ENCODE measurements at places on chromosomes 2 and 18.
A peak's percentile ranks its signal among the peaks of the same experiment; 100 is the strongest.

- no peak for DNase-seq
Measured at GRCh38 chr2:84768840-84769239, 112.0 kb downstream of the TRABD2A start.

- DNase-seq: no peak
Measured at GRCh38 chr2:85156619-85157018, 23.4 kb downstream of the TCF7L1 start.

- no peak for DNase-seq
Measured at GRCh38 chr2:138277062-138277461, 224.5 kb upstream of the SPOPL start.

- no peak for DNase-seq
Measured at GRCh38 chr2:3180082-3180908, 197.3 kb downstream of the EIPR1 start.

- no peak for DNase-seq
Measured at GRCh38 chr2:160252278-160252887, 52.3 kb upstream of the ITGB6 start.

DNA sequence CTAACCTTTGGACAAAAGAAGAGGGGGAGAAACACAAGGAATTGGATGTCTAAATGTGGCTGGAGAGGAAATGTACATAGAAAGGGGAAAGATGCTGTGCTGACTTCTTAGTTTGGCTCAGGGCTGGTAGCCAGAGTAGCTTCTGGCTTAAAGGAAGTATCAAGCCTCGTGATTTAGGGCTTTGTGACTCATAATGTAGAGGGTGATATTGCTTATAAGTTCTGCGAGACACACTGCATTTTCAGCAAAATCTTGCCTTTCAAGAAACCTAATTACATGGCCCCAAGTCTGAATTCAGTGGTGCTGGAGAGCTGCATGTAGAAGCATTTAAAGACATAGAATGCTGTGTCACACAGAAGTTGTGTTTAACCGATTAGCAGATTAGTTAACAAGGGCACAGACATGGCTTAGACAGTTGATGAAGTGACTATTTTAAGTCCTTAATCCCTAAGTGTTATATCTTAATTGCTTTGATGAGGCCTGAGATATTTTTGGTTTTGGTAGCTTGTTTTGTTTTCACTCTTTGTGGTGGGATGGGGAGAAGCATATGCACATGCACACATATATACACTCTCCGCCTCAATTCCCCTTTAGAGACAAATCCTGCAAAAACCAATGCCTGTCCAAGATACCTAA lies 66.4 kb downstream of the EPAS1 start:
- no peak for DNase-seq

GRCh38 chr2:20580690-20581437 lies 70.0 kb downstream of the HS1BP3 start:
- no peak for DNase-seq

- DNase-seq: no peak
Measured at GRCh38 chr18:64416990-64417389, 268.1 kb upstream of the LINC00305 start.

- DNase-seq: no peak
Measured at GRCh38 chr2:176097820-176098365, 1.7 kb upstream of the HOXD12 start.

DNA sequence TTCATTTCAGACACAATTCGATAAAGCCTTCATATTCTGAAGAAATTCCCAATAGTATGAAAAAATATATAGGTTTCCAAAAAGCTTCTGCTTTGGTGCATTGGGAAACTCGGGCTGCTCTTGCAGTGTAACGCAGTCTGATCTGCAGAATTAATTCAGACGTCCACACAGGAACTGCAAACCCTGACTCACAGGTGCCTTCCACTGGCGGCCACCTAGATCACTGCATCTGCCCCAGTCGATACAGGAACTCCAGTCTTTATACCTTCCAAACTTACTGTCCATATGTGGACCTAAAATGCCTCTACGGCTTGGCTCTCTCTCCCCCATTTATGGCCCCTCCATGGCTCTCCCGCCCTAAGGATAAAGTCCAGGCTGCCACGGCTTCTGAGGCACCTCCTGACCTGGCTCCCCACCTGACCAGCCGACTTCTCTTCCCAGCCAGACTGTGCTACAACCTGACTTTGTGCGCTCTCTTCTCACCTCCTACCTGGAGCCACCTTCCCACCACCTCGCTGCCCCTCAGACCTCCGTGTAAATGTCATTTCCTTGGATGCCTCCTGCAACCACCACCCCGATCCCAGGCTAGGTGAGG lies 39.7 kb downstream of the L3MBTL4 start:
- DNase-seq: no peak

DNA sequence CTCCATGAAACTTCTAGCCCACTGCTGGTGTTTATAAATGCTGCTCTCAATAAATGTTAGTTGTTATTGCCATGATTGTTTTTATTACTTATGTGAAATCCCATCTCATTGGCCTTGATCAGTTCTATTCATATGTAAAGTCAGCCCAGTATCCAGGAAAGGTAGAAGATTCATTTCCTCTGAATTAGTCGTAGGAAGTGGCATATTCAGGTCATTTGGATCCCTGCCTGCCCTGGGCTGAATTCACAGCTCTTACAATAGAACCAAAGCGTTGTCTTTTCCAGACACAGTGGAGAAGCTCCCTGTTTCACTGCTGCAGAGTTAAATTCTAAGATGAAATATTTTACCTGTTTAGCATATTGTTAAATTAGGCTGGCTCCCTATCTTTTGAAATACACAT lies 70.3 kb downstream of the MAIP1 start:
- DNase-seq: no peak

GRCh38 chr18:57918601-57919000 lies 115.5 kb upstream of the ATP8B1 start:
- DNase-seq: no peak

DNA sequence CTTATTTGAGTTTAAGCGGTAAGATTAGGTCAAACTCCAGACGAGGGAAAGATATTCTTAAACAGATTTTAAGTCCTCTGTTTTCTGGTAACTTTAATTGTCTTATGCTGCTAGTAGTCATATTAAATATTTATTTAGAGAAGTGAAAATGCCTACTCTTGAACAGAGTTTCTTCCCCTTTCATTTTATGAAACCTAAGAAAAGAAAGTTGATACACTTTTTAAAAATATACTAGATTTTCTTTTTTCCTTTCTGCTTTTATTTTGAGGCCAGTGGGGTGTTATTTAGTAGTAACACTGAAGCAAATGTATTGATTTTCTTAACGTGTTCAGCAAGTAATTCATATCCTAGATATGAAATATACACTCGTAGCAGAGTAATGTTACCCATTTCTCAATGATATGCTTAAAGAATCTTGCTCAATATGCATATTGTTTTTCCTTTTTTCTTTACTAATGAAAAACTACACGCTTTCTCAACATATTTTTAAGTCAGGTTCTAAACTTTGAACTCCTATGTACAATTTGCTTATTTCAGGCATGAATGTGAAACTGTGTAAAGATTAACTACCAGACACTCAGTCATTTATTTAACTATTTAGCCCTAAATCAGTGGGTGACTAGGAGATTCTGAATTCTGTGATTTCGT lies 691 bp downstream of the KYNU start:
- DNase-seq: no peak

DNA sequence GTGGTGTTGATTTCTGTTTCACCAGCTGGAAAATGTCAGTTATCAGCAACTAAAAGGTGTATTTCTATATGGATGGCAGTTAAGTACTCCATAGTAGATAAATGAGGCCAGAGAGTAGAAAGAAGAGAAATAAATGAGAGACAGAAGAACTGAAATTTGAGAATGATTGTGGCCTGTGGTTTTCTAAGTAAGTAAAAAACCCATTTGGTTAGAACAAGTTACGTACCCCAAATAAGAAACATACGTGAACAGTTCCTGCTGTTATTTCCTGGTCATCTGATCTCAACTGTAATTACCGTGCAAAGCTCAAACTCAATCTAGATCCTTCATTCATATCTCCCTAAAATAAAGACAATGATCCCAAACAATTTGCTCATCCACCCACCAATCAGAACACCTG lies 181.3 kb downstream of the PID1 start:
- peak; percentile 6 for DNase-seq

- DNase-seq: no peak
Measured at GRCh38 chr2:24708537-24709152, 84.5 kb downstream of the PTRHD1 start.

- DNase-seq: no peak
Measured at GRCh38 chr2:107062599-107063220, 176.7 kb upstream of the ST6GAL2 start.

DNA sequence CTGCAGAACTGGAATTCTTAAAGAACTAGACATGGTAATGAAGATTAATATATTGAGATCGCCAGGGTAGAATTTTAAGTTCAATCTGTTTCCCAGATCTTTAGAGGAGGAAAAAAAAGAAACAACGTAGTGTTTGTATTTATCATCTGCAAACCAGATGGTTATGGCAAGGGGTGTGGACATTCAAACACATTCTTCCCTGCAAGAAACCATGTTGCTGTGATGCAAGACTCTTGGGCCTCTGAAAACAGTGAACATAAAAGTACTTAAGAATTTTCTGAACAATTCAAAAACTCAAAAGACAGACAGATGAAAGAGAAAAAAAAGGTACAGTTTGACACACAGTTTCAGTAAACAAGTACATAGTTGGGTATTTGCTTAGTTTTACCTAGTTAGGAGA lies 35.6 kb downstream of the COL5A2 start:
- DNase-seq: no peak

DNA sequence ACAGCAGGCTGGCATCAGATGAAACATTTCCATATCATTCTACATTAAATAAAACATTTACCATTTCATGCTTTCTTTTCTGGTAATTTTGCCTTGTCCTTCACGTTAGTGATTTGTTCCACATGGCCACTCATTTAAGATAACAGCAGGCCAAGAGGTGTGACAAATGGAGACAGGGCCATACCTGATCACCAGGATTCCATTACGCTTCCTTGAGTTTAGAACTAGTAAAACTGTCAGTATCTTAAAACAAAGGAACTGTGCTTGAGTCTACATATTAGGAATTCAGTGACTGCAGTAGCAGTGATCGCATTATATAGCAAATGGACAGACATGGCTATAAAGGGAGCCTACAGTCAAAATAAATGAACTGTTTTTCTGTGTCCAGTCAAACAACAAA lies 155.1 kb upstream of the FSHR start:
- no peak for DNase-seq

DNA sequence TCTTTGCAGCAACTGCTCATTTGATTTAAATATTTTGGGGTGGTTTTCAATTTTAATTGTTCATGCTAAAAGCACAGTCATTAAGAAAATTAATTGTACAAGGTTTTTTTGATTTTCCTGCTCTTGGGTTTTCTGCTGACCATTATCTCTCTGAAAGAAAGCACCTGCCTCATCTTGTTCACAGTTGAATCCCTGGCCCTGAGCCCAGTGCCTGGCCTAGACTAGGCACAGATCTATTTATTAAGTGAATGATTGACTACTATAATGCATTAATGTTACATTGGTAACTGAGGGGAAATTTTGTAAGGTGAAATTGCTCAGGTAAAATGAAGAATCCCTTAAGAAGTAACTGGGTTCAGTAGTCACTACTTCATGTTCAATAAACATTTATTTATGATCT lies 22.0 kb downstream of the IL1RL2 start:
- no peak for DNase-seq

DNA sequence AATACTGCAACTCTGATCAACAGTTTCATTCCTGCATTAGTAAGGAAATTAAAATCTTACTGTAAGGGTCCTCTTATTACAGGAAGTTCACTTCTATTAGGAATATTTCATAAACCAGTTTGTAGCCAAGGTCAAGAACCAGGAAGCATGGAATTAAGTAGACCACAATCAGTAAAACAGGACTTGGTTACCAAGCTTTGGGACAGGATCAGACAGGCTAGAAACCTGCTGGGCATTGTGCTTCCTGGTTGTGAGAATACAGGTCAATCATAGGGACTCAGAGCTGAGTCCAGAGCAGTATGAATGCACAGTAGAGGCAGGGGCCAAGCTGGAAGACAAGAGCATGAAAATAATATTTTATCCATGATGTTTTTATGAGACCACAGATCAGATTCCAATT lies 248.0 kb downstream of the IKZF2 start:
- DNase-seq: no peak

DNA sequence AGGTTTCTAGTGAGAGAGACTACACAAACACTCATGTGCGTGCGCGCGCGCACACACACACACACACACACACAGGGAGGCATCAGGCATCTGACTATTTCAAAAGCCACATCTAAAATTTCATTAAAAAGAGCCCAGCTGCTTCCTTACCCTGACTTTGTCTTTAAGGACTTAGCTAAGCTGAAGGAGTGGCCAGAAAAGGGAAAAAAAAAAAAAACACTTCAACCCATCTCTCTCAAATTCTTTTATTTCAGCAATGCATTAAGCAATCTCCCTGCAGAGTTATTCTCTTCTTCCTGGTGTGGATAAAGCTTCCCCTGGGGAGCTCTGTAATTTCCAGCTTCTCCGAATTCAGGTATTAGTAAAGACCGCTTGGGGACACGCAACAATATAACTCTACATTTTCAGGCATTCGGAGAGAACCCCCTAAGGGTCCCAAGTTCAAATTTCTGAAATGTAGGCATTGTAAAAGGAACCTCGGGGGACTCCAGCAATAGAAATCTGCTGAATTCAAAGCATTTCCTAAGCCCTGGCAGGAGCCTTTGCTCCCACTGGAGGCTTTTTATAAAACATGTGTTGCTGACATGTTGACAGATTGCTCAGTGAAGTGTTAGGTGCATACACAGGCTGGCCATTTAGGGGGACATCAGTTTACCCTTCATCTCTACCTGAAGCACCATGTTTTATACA lies 67.0 kb downstream of the ZNF521 start:
- DNase-seq: peak; percentile 45

DNA sequence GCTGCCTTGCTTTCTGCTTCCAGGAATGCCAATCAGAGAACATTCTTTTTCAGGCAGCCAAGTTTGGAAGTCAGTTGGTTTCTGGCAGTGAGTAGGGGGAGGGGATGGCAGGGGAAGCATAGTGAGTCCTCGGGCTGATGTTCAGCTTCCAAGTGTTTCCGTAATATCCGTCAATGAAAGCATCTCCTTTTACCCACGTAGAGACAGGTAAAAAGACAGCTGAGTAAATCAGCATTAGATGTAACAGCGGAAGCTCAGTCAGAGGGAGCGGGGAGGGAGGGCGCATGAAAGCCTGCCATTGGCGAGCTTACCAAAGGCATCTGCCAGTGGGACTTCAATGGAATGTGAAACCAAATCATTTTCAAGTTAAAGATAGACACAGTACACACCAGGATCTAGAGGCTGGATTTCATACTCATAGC lies 117.1 kb upstream of the DTNA start:
- DNase-seq: no peak

GRCh38 chr2:70523996-70524965 lies 29.3 kb downstream of the TGFA start:
- DNase-seq: no peak

All from NCI-H187 (cell line).